AML-193 (cell line): ENCODE measurements at places on chromosomes 5 and 9.

DNA sequence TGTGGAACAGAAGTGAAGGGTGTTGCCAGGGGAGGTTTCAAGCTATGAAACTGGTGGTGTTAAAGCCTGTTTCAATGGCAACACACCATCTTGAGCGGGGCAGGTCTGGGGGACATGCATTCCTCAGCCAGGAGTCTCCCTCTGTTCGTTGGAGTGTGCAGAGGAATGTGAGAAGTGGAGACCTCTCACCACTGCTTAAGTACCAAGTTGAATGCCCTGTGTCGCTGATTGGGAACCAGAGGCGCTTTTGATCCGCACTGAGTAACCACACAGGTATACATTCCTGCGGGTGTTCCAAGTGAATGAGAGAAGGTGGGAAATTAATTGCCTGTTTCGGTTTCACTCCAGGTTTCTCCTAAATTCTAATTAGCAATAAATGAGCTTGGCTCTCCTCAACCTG, 99.4 kb downstream of the LIX1 start:
- DNase-seq = no peak

GRCh38 chr5:100840370-100840769, 62.7 kb downstream of the ST8SIA4 start:
- DNase-seq = peak; percentile 62

DNA sequence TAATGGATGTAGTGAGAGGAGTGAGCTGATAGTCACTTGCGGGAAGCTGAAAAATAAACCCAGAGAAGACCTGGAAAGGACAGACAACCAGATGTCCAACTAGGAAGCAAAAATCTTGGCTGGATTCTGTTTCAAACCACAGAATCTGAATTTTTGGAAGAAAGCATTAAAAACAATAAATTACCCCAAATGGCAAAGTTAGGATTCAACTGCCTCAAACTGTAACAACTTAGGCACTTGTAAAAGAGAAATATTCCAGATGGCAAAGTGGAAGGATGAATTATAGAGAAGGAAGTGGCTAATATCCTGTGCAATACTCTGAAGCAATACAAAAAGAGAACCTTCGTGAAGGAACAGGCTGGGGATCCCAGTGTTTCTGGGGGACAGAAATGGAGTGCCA, 46.8 kb upstream of the SLIT3 start:
- DNase-seq = no peak

DNA sequence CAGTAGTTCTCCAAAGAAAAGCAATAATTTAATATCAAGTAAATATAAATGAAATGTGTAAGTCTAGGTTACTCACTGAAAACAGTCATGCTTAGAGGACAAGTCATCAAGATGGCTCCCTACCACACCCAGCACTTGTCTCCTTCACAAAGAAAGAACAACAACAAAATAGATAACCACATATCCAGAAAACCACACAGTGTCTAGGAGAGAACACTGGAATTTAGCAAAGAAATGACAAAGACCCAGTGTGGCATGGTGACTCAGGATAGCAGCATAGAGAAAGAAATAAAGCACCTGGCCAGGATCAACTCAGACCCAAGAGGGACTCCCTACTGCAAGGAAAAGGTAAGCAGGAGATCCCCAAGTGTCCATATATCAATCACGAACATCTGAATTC, 356.2 kb downstream of the TMEM161B start:
- no peak for DNase-seq

DNA sequence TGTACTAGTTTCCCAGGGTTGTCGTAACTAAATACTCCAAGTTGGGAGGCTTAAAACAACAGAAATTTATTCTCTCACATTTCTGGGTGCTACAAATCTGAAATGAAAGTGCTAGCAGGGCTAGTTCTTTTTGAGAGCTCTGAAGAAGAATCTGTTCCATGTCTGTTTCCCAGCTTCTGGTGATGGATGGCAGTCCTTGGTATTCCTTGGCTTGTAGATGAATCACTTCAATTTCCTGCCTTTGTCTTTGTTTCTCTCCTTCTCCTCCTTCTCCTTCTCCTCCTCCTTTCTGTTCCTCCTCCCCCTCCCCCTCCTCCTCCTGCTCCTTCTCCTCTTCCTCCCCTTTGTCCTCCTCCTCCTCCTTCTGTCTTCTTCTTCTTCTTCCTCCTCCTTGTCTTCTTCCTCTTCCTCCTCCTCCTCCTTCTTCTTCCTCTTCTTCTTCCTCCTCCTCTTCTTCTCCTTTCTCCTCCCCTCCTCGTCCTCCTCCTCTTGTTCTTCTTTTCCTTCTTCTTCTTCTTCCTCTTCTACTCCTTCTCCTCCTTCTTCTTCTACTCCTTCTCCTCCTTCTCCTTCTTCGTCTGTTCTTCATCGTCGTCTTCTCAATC, 104.7 kb upstream of the ANKRD55 start:
- DNase-seq = no peak

DNA sequence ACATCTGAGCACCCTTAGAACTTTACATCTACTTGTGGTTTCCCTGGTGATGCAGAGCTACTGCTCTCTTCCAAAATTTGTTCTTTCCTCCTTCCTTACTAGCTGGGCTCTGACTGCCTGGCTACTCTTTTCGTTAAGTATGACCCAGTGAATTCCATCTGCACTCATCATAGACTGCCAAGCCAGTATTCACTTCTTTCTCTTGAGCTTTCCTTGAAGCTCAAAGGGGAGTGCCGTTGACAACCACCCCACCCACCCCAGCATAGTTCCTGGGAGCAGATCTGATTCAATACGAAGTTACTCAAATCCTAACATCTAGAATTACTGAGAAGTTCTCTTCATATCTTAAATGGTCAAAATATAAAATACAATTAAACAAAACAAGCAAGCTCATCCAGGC, 190.5 kb downstream of the ADAMTS12 start:
- no peak for DNase-seq

DNA sequence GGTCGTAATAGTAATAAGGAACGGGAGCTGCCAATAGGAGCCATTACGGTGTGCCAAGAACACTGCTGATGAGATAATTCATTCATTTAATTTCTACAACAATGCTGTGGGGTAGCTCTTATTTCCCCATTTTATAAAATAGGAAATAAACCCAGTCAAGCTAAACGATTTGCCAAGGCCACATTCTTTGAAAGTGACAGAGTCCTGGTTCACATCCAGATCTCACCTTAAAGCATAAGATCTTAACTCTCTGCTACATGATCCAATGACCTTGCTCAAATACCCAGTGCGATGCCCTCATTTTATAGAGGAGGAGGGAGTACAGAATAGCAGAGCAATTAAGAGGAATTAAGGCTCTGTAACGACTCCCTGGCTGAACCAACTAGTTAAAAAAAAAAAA, 5.0 kb downstream of the PDE6A start:
- peak; percentile 32 for DNase-seq

- no peak for DNase-seq
Observed at GRCh38 chr5:78527054-78527859, 121.3 kb downstream of the LHFPL2 start.

GRCh38 chr5:6607559-6607936, 25.3 kb downstream of the NSUN2 start:
- no peak for DNase-seq

DNA sequence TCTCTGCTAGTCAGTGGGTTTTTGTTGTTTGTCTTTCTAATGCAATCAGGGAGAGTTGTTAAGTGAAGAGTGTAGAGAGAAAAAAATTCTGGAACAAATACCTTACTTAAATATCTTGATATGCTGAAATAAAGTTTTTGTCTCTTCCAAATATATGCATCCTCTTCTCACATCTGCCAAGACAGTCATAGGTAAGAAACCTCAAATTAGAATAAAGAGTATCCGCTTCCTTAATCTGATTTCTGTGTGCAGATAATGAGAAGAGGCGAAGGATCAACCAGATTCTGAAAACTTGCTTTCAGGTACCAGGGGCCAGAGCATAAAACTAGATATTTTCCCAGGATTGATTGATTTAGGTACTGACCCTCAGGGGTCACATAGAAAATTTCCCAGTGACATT, 11.3 kb upstream of the IL6ST start:
- DNase-seq = no peak

DNA sequence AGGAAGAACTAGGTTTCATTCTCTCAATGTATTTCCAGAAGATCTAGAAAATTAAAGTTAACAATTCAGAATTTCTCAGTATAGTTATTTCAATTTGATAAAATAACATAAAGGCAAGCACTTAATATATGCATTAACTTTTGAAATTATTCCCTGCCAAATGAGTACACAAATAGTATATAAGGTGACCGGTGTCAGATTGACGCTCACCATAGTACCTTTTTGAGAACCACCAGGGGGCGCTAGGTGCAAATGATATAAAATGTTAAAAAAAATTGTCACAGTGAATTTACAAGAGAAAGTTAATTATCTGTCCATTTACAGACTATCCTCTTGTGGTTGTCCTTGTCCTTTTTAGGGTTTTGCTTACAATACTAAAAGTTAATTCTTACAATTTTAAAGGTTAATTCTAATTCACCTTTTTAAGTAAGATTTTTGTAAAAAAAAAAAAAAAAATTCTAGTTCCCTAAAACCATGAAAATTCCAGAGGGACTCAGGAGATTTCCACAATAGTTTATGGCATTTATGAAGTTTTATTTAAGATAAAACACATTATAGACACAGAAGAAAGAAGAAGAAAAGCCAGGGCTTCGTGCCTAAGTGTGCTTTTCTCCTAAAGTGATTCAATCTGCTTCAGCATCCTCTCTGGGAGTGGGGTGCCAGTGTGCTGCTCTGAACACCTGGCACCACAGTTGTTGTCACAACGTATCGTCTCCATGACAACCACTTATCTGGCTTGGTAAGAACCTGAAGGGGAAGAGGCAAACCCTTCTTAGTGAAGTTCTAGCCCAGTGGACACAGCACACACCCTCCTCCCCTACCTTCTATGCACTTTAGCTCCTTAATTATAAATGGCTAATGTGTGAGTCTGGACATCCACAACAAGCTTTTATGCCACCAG, 1.7 kb downstream of the ADAMTS16 start:
- peak; percentile 55 for DNase-seq

GRCh38 chr9:92187390-92187789, 72.2 kb upstream of the SPTLC1 start:
- DNase-seq = no peak

- no peak for DNase-seq
Observed at GRCh38 chr9:69265891-69266290, 59.1 kb upstream of the ENTREP1 start.

GRCh38 chr5:175823731-175824525, 47.5 kb upstream of the CPLX2 start:
- DNase-seq = no peak

GRCh38 chr5:135514116-135514515, 21.6 kb downstream of the NEUROG1 start:
- no peak for DNase-seq

DNA sequence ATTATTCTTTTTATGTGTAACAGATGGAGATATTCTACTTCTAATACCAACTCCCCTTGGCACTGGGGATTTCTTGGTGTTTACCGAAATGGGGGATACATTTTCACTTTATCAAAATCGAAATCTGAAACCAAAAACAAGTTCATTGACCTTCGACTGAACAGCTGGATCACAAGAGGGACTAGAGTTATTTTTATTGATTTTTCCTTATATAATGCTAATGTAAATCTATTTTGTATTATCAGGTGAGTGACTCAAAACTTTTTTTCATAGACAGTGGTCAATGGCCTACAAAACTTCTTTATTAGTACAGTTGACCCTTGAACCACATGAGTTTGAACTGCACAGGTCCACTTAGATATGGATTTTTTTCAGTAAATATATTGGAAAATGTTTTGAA, 10.2 kb downstream of the PKD2L2 start:
- no peak for DNase-seq

DNA sequence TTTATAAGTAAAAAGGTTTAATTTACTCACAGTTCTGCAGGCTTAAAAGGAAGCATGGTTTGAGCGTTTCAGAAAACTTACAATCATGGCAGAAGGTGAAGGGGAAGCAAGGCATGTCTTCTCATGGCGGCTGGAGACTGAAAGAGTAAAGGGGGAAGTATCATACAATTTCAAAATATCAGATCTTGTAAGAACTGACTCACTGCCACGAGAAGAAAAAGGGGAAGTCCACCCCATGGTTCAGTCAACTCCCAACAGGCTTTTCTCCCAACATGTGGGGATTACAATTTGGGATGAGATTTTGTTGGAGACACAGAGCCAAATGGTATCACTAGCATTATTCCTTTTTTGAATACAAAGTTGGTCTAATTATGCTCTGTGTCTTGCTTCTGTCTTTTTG, 627.9 kb upstream of the ST8SIA4 start:
- DNase-seq = peak; percentile 82

DNA sequence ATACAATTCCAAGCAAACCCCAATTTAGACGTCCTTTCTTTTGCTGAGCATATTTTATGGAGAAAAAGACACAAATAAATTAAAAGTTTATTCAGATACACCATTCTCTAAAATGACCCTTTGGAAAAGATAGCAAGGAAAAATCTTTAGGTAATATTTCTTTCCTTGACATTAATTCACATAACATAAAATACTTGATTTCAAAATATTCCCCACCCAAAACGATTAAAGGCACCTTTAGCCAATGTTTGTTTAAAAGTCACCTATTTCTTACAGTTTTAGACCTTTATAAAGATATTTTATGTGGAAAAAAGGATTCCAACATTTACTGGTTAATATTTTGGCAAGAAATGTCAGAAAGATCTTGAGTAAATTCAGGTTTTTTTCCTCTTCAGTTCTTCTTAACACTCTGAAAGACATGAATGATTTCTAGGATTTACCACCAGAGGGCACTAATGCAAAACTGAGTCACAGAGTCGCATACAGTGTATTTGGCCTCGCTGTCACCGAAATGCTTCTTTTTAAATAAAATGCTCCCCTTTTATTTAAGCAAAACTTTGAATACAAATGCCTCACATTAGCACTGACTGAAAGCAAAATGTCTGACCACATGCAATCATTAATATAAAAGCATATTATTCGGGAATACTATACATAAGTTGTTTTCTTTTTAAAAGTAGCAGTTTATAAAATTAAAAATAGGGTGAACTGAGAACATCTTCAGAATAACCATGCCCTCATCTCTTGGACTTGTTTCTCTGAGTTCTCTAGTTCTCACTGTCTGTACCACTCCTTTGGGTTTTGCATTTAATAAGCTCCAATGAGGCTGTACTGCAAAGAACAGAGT, 122.5 kb downstream of the SLC1A3 start:
- peak; percentile 78 for DNase-seq

DNA sequence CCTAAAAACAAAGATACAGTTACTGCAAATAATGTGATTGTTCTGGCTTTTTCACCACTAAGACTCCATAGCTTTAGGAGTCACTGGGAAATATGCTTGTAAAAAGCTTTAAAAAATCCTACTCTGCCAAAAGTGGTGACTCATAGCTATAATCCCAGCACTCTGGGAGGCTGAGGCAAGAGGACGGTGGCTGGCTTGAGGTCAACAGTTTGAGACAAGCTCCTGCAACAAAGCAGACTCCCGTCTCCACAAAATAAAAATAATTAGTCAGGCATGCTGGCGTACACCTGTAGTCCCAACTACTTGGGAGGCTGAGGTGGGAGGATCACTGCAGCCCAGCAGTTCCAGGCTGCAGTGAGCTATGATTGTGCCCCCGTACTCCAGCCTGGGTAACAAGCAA, 406.4 kb downstream of the HTR1A start:
- DNase-seq = no peak

DNA sequence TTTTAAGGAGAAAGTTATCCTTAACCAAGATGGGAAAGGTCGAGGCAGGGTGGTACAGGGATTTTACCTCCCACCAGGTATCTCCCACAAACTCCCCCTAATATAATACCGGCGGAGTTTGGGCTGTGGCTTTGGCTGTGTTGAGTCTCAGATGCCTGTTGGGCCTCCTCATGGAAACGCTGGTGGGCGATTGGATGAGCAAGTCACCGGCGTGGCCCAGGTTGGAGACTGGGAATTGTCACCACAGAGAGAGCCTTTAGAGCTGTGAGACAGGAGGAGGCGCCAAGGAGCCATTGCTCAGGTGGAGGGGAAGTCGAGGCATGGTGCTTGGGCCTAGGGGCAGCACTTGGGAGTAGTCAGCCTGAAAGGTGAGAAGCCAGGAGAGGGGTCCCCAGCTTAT, 3.4 kb upstream of the CAMSAP1 start:
- DNase-seq = no peak
